Heart left ventricle (tissue), 16 donors: ENCODE measurements at places on chromosomes 1 and 21. TPM values are rescaled to one million over a fixed set of nuclear protein-coding genes. Genes with fewer than 3 reads are reported as not detected.

- no peak for DNase-seq
- H3K36me3 ChIP-seq: no peaks in the 10 kb centered on the region
- no peak overlapping the region for H3K4me3 ChIP-seq
- H3K4me1 ChIP-seq: peaks cover 39% of the 10 kb centered on the region
- H3K27me3 ChIP-seq: no peaks in the 10 kb centered on the region
Measured at GRCh38 chr1:153869486-153869885, 53.3 kb downstream of the GATAD2B start.

GRCh38 chr1:244614113-244614836, 38.7 kb upstream of the DESI2 start:
- H3K27ac ChIP-seq: no peak overlapping the region
- no peak for DNase-seq
- H3K27me3 ChIP-seq: no peaks in the 10 kb centered on the region
- H3K4me3 ChIP-seq: no peak overlapping the region

GRCh38 chr1:174169342-174169741, 10.0 kb downstream of the RABGAP1L start:
- no peaks in the 10 kb centered on the region for H3K27me3 ChIP-seq
- no peak for DNase-seq
- peaks cover 27% of the 10 kb centered on the region for H3K4me1 ChIP-seq

The KIF26B gene
- total RNA-seq: 1.3 TPM

The ASAP3 gene
- 33.4 TPM for total RNA-seq
